T-helper 17 cell (primary cell): ENCODE measurements at places on chromosomes 5 and 9.

DNA sequence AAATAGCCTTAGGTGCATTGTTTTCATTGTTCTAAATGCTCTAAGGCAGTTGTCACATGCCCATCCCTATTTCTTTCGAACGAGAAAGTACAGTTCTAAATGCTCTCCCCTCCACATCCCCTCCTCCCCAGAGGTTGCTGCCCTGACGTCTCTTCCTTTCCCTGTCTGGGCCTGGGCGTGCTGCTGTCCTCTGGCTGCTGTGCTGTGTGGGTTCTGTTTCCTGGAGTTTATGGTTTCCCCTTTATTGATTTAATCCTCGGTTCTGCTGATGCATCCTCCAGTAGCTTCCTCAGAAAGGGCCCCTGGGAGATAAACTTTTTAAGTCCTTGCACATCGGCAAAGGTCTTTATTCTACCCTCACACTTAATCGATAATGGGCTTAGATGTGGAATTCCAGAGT is 48.8 kb downstream of the MVB12B start:
- no peak for DNase-seq

DNA sequence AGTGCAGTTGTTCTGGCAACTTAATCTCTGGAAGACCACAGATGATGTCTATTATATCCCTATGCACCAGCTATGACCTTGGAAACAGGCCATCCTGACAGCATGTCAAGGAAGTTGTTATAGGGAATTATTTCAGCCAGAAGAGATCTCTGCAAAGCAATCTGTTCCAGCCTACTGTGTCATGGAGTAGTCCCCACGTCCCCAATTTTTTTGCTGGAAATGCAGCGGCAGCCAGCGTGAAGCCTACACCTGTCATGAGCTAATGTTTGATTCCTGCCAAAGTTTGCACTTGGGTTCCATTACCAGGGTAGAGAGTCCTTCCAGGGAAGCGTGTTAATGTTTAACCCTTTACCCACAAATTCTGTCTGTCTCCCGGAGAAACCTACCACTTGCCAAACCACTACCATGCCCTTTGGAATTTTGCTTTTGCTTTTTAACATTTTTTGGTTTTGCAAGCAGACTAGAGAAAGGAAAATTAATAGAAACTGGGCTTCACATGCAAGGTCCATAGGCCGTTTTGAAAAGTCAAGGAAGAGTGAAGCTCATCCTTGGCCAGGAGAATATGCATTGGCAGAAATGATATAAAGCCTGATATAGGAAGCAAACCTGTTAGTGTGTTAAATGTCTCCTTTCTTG is 174.9 kb upstream of the SPRY4 start:
- no peak for DNase-seq

GRCh38 chr9:93308158-93308602 is 124.2 kb downstream of the WNK2 start:
- no peak for DNase-seq

- DNase-seq: no peak
Observed at GRCh38 chr9:96674906-96675538, 19.9 kb upstream of the PRXL2C start.

DNA sequence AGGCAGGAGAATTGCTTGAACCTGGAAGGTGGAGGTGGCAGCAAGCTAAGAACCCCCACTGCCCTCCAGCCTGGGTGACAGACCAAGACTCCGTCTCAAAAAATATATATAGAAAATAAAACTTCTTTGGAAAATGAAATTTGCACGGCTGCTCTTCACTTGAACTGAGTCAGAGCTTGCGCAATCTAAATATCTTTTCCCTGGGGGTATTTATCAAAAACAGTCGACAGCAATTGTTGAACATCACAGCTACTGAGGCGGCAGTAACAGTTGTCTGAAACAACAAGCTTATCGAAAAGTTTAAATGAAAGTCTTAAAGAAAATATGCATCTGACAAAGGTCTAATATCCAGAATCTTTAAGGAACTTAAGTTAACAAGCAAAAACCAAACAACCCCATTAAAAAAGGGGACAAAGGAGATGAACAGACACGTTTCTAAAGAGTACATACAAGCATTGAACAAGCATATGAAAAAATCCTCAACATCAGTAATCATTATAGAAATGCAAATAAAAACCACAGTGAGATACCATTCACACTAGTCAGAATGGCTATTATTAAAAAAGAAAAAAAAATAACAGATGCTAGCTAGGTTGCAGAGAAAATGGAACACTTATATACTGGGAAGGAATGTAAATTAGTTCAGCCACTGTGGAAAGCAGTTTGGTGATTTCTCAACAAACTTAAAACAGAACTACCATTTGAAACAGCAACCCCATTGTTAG is 153.6 kb upstream of the CDH9 start:
- no peak for DNase-seq

GRCh38 chr5:6243706-6244338 is 134.5 kb downstream of the MED10 start:
- no peak for DNase-seq

DNA sequence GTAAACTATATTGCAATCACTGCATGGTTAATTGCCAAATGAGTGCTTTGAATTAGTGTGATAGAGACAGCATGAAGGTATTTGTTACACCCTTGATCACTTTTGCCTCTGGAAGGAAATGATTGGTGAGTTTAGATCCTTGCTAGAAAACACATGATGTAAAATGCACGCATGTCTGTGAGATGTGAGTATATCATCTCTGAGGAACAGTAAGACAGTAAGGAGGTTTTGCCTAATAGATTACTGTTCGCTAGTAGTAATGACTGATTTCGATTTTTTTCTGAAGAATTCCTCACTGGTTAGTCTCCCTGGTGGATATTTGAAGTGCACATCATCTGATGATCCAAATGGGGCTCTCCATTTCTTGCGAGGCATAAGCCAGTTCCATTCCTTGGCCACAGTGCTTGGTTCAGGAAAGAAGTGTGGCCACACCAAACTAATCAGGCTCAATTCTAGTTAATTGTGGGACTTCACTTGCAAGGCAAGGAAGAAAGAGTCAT is 156.4 kb upstream of the ADRA1B start:
- no peak for DNase-seq

DNA sequence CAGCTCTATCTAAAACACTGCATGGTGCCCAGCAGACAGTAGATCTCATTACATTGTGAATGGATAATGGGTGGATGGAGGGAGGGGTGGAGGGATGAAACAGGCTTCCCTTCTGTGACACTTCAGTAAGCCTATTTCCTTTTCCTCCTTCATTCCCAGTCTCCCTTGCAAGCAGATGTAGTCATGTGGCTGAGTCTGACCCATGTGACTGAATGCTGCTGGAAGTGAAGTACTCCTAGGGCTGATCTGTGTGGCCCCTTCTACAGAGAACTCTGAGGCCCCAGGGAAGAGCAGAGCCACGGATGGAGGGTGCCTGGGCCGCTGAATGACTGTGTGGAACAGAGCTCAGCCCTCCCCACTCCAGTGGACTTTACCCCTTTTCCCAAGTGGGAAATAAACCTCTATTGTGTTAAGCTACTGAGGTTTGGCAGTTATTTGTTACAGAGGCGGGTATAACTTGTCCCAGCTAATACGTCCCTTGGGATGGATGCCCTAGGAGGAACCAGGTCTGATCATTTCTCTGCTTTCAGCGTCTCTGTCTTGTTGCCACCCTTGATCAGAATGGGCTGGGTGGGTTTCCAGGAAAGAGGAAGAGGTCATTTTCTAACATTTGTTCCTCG is 176.1 kb upstream of the MVB12B start:
- DNase-seq: no peak

DNA sequence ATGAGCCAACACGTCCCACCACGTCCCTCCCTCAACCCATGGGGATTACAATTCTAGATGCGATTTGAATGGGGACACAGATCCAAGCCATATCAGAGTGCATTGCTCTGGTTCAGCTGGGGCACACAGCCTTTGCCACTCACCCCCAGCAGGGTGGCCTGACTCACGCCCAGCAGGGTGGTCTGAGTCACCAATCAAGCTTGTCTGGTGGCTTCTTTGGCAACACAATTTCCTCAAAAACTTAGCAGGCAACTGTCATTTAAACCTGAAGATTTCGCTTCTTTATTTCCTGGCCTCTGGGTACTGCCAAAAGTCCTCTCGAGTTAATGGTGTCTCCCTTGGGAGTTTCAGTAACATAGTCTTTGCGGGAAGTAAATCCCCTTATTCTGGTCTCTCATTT is 16.3 kb upstream of the SEMA5A start:
- no peak for DNase-seq
